Activated CD8-positive, alpha-beta memory T cell treated with anti-CD3 and anti-CD28 coated beads, Interleukin-2, amount 10 ng/mL, durations not matched to agents 7 days and 5 days (primary cell): ENCODE measurements at places on chromosomes 1 and 21.

GRCh38 chr21:44868707-44869106 lies 4.8 kb downstream of the PTTG1IP start:
- no peak for DNase-seq
- H3K36me3 ChIP-seq, result peaks cover 19% of the 10 kb centered on the region
- no peaks in the 10 kb centered on the region for H3K27me3 ChIP-seq
- peak overlapping the region; percentile 28 for H3K4me3 ChIP-seq
- peak overlapping the region; percentile 71 for H3K27ac ChIP-seq

GRCh38 chr21:34147792-34148418 lies 74.5 kb downstream of the MRPS6 start:
- peaks cover 7% of the 10 kb centered on the region for H3K4me1 ChIP-seq
- H3K27ac ChIP-seq, result no peak overlapping the region
- no peaks in the 10 kb centered on the region for H3K27me3 ChIP-seq
- no peak overlapping the region for H3K4me3 ChIP-seq
- H3K36me3 ChIP-seq, result peaks cover 43% of the 10 kb centered on the region

- H3K4me3 ChIP-seq, result no peak overlapping the region
- H3K27me3 ChIP-seq, result no peaks in the 10 kb centered on the region
- no peak for DNase-seq
- H3K36me3 ChIP-seq, result peaks cover 16% of the 10 kb centered on the region
Observed at GRCh38 chr1:160466961-160467360, 56.1 kb downstream of the SLAMF6 start.

DNA sequence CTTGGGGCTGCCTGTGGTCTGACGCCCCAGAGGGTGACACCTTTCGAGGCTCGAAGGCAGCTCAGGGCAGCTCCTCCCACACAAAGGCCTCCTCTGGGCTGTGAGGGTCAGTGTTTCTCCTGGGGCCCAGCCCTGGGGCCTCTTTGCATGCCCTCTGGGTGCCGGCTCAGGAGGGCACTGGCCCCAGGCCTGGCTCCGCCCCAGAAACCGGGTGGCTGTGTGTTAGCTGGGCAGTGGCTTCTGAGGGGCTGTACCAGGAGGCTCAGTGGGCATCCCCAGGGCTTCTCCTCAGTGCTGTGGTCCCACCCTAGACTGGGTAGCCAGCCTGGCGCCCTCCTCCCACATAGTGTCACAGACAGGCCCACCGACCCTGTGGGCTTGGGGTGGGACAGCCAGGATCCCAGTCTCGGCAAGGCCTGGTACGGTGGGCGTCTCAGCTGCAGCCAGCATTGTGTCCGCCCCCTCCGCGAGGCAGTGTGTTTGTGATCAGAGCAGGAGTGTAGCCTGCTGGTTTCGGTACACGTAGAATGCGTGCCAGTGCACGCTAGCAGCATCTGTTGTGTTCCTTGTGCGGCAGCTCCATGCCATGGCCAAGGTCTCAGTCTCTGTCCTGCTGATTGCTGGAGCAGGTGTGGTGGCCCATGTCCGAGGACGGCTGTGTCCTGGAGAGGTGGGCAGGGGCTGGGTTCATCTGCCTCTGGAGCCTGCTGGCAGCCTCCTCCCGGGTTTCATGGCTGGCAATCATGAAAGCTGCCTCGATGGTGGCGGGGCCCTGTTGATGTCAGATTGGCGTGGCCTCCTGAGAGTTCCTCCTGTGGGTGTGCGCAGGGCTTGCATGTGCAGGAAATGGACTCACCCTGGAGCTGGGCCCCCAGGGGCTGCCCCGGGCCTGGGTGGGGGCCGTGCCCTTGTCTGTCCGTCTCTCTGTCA lies 28.0 kb downstream of the RRP1 start:
- no peak overlapping the region for H3K4me3 ChIP-seq
- H3K36me3 ChIP-seq, result peaks cover 2% of the 10 kb centered on the region
- no peak for DNase-seq
- H3K27me3 ChIP-seq, result no peaks in the 10 kb centered on the region
- H3K4me1 ChIP-seq, result peaks cover 2% of the 10 kb centered on the region

GRCh38 chr1:89603651-89604413 lies 29.1 kb upstream of the LRRC8C start:
- H3K27me3 ChIP-seq, result no peaks in the 10 kb centered on the region
- peaks cover 85% of the 10 kb centered on the region for H3K4me1 ChIP-seq
- H3K4me3 ChIP-seq, result no peak overlapping the region
- H3K27ac ChIP-seq, result peak overlapping the region; percentile 98
- peaks cover 11% of the 10 kb centered on the region for H3K36me3 ChIP-seq

- no peak for DNase-seq
- no peaks in the 10 kb centered on the region for H3K27me3 ChIP-seq
- peak overlapping the region; percentile 48 for H3K27ac ChIP-seq
Observed at GRCh38 chr1:41789661-41790330, 128.9 kb downstream of the HIVEP3 start.

- H3K27ac ChIP-seq, result no peak overlapping the region
- DNase-seq, result no peak
- H3K4me3 ChIP-seq, result no peak overlapping the region
- H3K4me1 ChIP-seq, result peaks cover 11% of the 10 kb centered on the region
- H3K27me3 ChIP-seq, result no peaks in the 10 kb centered on the region
- no peaks in the 10 kb centered on the region for H3K36me3 ChIP-seq
Observed at GRCh38 chr1:84365225-84366221, 32.8 kb upstream of the DNASE2B start.

- no peak overlapping the region for H3K27ac ChIP-seq
- no peak overlapping the region for H3K4me3 ChIP-seq
- no peaks in the 10 kb centered on the region for H3K27me3 ChIP-seq
Observed at GRCh38 chr21:45525910-45526306, 16.3 kb downstream of the SLC19A1 start.

- no peaks in the 10 kb centered on the region for H3K36me3 ChIP-seq
- H3K27me3 ChIP-seq, result peaks cover 6% of the 10 kb centered on the region
- no peak overlapping the region for H3K27ac ChIP-seq
- DNase-seq, result no peak
- no peak overlapping the region for H3K4me3 ChIP-seq
Observed at GRCh38 chr1:207486198-207486597, 9.8 kb upstream of the CR1 start.

GRCh38 chr1:59238993-59239392 lies 57.9 kb upstream of the FGGY start:
- H3K4me1 ChIP-seq, result no peaks in the 10 kb centered on the region
- no peak overlapping the region for H3K27ac ChIP-seq
- H3K27me3 ChIP-seq, result no peaks in the 10 kb centered on the region
- no peak overlapping the region for H3K4me3 ChIP-seq
- H3K36me3 ChIP-seq, result no peaks in the 10 kb centered on the region
- no peak for DNase-seq

DNA sequence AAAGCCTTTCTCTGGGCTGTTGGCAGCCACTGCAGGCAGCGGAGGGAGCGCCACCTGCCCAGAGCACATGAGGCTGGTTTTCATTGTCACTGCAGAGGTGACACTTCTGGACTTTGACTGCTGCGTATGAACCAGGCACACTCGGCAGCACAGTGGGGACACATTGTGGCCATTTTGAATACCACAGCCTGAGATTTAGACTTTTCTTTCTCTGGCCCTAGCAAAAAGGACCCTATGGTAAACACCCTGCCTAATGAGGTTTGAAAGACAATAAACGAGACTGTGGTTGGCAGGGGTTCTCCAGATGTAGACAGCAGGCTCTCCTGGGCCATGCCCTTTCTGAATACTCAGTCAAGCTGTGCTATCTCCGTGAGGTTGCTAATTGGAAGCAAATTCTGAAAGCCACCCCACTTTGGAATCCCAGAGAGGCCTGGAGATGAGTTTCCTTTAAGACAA lies 12.0 kb upstream of the KCNE2 start:
- H3K27me3 ChIP-seq, result peaks cover 24% of the 10 kb centered on the region
- no peak overlapping the region for H3K4me3 ChIP-seq
- DNase-seq, result peak; percentile 52
- peaks cover 1% of the 10 kb centered on the region for H3K36me3 ChIP-seq

DNA sequence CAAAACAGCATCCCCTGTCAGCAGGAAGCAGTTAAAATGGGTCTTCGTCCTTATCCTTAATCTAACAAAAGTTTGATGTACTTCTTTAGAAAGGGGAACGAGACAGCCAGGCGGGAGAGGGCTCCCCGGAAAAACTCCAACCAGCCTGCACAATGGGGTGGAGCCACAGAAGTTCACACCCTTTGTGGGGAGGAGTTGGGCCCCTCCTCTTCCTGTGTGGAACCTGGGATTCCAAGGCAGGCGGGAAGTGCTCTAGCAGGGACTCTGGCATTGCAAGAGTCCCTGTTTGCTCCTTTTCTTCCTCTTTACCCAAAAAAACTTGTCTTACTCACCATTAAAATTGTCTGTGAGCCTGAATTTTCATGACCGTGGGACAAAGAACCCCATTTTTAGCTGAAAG lies 47.7 kb downstream of the FCRL5 start:
- no peak overlapping the region for H3K27ac ChIP-seq
- no peaks in the 10 kb centered on the region for H3K4me1 ChIP-seq
- no peak overlapping the region for H3K4me3 ChIP-seq
- no peak for DNase-seq
- H3K36me3 ChIP-seq, result no peaks in the 10 kb centered on the region

GRCh38 chr1:29504196-29504595 lies 267.9 kb downstream of the PTPRU start:
- no peak overlapping the region for H3K4me3 ChIP-seq
- H3K27ac ChIP-seq, result no peak overlapping the region
- H3K4me1 ChIP-seq, result no peaks in the 10 kb centered on the region
- peak; percentile 19 for DNase-seq

- H3K36me3 ChIP-seq, result no peaks in the 10 kb centered on the region
- H3K27ac ChIP-seq, result no peak overlapping the region
- DNase-seq, result no peak
- peaks cover 61% of the 10 kb centered on the region for H3K27me3 ChIP-seq
- H3K4me1 ChIP-seq, result peaks cover 15% of the 10 kb centered on the region
Observed at GRCh38 chr1:207500306-207500705, 4.3 kb downstream of the CR1 start.

- DNase-seq, result no peak
- H3K4me3 ChIP-seq, result peak overlapping the region; percentile 37
- H3K36me3 ChIP-seq, result no peaks in the 10 kb centered on the region
- peaks cover 3% of the 10 kb centered on the region for H3K27me3 ChIP-seq
Observed at GRCh38 chr1:159779403-159779851, 1.3 kb upstream of the DUSP23 start.

DNA sequence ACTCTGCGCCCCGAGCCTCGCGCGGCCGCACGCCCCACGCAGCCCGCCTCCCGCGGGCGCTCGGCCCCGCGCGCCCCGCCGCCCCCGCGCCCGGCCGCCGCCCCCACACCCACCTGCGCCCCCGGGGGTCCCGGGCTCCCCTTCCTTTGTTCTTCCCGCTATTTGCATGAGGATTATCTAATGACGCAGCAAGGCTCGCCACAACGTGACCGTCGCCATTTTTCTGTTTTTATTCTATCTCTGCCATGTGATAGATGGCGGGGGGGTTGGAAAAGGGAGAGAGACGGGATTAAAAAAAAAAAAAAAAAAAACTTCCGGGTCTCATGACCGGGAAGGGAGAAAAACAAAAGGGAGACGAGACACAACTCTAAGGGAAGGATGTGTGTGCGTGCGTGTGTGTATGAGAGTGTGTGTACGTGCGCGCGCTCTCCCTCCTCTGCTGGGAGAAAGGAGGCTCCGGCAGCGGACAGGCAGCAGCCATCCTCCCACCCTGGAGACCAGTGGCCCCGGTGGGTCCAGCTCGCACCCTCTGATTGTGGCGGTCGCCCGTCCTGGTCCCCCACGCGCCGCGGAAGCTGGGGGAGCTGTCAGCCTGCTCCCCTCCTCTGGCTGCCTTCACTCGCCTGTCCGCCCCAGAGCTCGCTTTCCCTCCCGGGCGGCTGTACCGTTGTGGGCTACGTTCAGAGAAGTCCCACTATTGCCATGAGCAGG lies 80.4 kb upstream of the AK4 start:
- peaks cover 37% of the 10 kb centered on the region for H3K4me1 ChIP-seq
- H3K36me3 ChIP-seq, result peaks cover 2% of the 10 kb centered on the region
- peak; percentile 68 for DNase-seq
- H3K4me3 ChIP-seq, result peak overlapping the region; percentile 81

DNA sequence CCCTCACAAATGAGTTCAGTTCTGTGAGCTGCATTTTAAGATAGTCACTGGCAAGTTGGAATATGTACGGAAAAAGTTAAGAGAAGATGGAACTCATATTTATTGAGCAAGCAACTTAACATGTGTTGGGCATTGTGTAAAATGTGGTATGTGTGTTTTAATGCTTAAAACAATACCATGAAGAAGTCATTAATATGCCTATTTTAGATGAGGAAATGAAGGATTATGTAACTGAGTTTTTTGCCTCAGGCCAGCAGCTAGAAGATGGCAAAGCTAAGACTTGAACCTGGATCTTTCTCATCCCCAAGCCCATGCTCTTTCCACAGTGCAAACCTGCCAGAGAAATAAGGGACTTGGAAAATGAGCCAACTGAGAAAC lies 48.9 kb downstream of the SPATA46 start:
- H3K4me1 ChIP-seq, result no peaks in the 10 kb centered on the region
- no peak overlapping the region for H3K4me3 ChIP-seq
- no peak overlapping the region for H3K27ac ChIP-seq
- no peak for DNase-seq
- no peaks in the 10 kb centered on the region for H3K36me3 ChIP-seq

GRCh38 chr21:32592929-32593502 lies 7.7 kb upstream of the TCP10L start:
- H3K4me1 ChIP-seq, result peaks cover 11% of the 10 kb centered on the region
- no peak for DNase-seq
- no peaks in the 10 kb centered on the region for H3K27me3 ChIP-seq

GRCh38 chr1:173137107-173137706 lies 69.9 kb downstream of the TNFSF4 start:
- H3K27ac ChIP-seq, result no peak overlapping the region
- no peaks in the 10 kb centered on the region for H3K4me1 ChIP-seq
- no peak overlapping the region for H3K4me3 ChIP-seq
- H3K36me3 ChIP-seq, result no peaks in the 10 kb centered on the region
- no peak for DNase-seq
- H3K27me3 ChIP-seq, result peaks cover 3% of the 10 kb centered on the region

DNA sequence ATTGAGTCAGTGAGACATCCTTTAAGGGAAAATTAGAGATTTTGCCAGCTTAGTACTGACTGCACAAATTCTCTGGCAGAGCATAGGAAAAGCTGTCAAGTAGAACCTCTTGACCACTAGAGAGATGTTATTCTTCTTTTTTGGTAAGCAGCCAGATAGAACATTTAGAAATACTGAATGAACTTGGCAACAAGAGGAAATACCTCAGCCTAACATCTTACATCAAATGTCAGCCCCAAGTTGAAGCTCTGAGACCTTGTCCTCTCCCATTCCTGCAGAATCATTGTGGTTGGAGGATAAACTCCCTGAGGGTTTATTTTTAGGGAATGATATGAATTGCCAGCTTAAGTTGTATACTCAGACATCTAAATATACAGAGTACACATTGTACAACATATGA lies 53.5 kb downstream of the MIGA1 start:
- peaks cover 9% of the 10 kb centered on the region for H3K36me3 ChIP-seq
- H3K4me1 ChIP-seq, result peaks cover 3% of the 10 kb centered on the region
- no peak overlapping the region for H3K27ac ChIP-seq
- no peaks in the 10 kb centered on the region for H3K27me3 ChIP-seq
- no peak overlapping the region for H3K4me3 ChIP-seq
- DNase-seq, result no peak

DNA sequence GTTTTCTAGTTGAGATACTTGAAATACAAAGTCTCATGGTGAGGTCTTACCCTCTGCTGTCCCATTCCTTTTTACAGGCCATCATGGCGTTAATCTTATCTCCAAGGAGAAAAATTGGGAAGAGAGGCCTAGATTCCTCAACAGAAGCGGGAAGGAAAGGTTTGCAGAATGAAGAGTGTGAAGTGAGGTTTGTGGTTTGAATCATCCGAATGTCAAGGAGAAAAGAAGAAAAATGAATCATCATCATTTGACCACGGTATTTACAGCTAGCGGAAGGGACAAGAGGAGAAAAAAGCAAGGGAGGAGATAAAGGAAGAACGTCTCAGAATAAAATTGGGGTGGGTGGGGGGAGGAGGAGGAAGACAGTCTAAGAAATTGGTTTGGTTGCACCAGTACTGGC lies 935 bp upstream of the COG2 start:
- DNase-seq, result no peak
- H3K4me3 ChIP-seq, result peak overlapping the region; percentile 99
- no peak overlapping the region for H3K27ac ChIP-seq
- H3K4me1 ChIP-seq, result peaks cover 46% of the 10 kb centered on the region
